ENCODE measurements at places on chromosomes 13 and 19.
A peak's percentile ranks its signal among the peaks of the same experiment; 100 is the strongest.

GRCh38 chr13:71860547-71861138, 6.4 kb downstream of the DACH1 start:
- DNase-seq: no peak

- DNase-seq: peak; percentile 12
Measured at GRCh38 chr13:41312176-41312500, 1.1 kb downstream of the NAA16 start.

DNA sequence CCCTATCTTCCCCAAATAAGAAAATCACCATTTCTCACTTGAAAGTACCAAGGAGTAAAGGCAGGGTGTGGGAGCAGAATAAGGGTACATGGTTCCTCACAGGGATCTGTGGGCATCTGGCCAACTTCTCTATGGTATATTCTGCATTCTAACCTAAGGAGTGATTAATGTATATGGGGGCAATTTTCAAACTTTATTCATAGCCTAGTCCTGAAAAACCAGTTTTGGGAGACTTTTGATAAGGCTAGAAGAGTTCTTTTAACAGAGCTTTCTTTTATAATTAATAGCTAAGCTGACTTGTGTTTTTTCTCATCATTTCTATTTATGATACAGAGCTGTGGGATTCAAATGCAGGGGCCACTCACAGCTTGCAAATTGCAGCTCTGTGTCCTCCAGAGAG, 852 bp downstream of the SCEL start:
- DNase-seq: no peak

DNA sequence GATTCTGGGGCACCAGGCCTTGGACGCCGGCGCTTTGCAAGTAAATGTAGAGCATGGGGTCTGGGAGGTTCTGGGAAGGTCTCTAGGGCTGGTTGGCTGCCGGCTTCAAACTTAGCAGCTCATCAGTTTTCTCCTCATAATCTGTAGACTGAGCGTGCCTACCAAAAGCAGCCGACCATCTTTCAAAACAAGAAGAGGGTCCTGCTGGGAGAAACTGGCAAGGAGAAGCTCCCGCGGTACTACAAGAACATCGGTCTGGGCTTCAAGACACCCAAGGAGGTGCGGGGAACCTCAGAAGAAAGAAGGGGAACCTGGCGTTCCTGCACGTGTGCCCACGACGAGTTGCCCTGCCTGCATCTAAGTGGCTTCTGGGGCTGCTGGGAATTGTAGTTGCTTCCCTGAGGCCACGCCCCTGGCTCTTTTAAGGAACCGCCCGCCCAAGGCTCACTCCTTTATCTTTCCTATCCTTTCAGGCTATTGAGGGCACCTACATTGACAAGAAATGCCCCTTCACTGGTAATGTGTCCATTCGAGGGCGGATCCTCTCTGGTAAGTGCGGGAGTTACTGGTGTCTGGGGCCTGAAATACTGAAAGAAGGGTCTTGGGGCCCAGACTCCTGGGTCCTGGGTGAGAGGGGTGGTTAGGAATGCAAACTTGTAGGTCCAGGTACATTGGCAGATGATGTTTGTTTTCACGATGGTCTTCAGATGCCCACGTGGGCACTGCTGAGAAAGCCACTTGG, 984 bp downstream of the RPS11 start:
- DNase-seq: peak; percentile 47

DNA sequence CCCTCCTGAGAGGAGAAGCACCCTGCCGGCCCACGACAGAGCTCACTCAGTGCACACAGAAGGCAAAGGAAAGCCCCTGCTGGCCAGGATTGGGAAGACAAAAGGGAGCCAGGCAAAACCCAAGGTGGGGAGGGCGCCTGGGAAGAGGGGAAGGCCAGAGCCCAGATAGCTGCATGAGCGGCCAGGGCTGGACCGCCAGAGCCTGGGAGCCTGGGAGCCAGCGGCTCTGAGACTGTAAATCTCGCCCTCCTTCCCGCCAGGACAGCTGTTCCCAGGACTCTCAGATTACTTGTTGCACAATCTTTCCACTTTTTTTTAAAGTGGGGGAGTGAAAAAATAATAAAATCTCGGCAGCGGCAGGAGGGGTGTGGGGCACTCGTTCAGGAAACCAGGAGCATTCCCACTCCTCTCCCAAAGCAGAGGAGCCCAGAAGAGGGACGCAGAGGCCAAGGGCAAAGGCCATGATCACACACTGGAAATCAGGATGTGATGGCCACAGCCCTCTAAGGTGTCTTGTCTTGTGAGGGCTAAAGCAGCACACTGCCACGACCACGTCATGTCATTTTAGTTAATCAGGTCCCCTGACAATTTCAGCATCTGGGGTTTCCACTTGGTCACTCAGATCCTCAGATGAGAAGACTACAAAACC, 19.6 kb upstream of the EPHX3 start:
- peak; percentile 92 for DNase-seq

- no peak for DNase-seq
Measured at GRCh38 chr13:24541127-24541475, 28.5 kb upstream of the PARP4 start.

GRCh38 chr19:14519860-14520407, 1.7 kb upstream of the DNAJB1 start:
- DNase-seq: no peak

GRCh38 chr19:42161616-42162263, 29.5 kb upstream of the POU2F2 start:
- DNase-seq: no peak

- no peak for DNase-seq
Measured at GRCh38 chr13:99390601-99391000, 83.4 kb upstream of the GPR183 start.

DNA sequence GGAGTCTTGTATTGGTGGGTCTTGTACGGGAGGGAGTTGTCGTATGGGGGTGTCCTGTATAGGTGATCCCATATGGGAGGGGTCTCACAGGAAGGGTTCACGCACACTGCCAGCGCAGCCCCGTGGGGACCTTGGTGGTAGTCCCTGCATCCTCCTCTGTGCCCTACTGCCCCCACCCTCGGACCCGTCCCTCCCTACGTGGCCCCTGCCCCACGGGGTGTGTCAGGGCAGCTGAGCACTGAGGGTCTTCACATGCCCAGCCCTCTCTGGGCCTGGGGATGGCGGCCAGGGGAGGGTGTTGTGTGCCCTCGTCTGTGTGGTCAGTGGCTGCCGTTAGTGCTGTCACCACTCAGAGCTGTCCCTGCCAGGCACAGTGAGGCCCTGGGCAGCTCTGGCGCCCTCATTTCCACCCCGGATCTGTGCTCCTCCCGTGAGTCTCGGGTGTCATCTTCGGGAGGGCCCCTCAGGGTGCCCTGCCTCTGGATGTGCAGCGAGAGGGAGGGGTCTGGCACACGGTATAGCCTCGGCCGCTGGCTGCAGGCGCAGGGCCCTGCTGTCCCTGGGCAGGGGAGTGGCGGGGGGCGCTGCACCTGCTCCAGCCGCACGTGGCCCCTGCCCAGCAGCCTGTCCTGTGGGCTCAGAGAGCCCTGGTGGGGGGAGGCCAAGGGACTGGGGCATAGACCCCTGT, 16.0 kb upstream of the GNA15 start:
- DNase-seq: no peak

GRCh38 chr19:7386308-7386707, 37.6 kb downstream of the ARHGEF18 start:
- DNase-seq: no peak
